ENCODE measurements at places on chromosomes 7 and 10.

DNA sequence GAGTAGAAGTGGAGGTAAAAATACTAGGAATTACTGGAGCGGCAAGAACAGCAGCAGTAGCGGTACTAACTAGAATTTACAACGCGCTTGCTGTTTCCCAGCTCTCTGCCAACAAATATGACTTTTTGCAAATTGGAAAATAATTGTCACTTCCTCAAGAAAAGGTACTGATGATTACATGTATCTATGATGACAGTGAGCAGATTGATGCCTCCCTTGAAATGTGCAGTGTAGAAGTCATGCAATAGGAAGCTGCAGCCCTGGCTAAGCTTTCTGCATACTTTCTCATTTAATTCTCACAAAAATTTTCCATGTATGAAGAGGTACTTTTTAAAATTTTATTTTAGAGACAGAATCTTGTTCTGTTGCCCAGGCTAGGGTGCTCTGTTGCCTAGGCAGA is 49.9 kb downstream of the ANK3 start:
- no peaks in the 10 kb centered on the region for H3K4me1 ChIP-seq
- H3K27me3 ChIP-seq = no peaks in the 10 kb centered on the region
- no peaks in the 10 kb centered on the region for H3K36me3 ChIP-seq
- no peak for DNase-seq

DNA sequence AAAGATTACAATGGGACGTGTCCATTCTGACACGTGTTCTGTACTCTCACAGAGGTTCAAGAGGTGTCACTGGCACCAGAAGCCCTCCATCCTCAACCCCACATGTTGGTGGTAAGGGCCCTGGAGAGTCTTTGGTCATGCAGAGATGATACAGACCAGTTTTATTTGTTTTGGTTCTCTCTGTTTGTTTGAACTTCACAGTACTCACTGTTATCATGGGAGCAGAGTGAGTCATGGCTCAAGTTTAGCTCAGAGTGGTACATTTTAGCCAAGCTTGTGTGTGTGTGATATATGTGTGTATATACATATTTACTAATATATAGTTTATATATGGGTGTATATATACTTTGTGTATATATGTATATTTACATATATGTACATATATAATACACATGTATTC is 935.6 kb downstream of the GRID1 start:
- H3K27me3 ChIP-seq = no peaks in the 10 kb centered on the region
- no peaks in the 10 kb centered on the region for H3K36me3 ChIP-seq
- no peak overlapping the region for H3K4me3 ChIP-seq

- H3K4me3 ChIP-seq = no peak overlapping the region
- no peaks in the 10 kb centered on the region for H3K27me3 ChIP-seq
- H3K36me3 ChIP-seq = no peaks in the 10 kb centered on the region
- H3K27ac ChIP-seq = no peak overlapping the region
Measured at GRCh38 chr10:34699904-34700517, 115.1 kb downstream of the PARD3 start.

DNA sequence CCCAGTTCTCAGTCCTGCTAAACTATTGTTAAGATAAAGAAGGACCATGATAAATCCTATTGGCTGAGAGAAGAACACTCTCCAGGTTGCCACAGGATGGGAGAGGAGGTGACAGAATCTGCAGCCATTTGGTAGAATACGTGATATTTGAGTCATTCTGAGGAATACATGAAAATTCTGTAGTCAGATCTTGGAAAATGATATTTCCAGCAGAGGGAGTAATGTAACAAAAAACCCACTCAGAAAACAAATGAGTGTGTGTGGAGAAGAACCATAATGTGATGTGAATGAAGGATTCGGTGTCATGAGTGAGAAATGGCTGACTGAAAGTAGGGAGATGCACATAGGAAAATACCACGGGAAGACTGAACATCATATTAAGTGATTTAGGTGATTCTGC is 128.5 kb upstream of the PFKP start:
- H3K27me3 ChIP-seq = peaks cover 52% of the 10 kb centered on the region
- H3K27ac ChIP-seq = no peak overlapping the region
- no peaks in the 10 kb centered on the region for H3K36me3 ChIP-seq
- H3K4me3 ChIP-seq = no peak overlapping the region

- no peak for DNase-seq
- peaks cover 5% of the 10 kb centered on the region for H3K4me1 ChIP-seq
- H3K4me3 ChIP-seq = no peak overlapping the region
Measured at GRCh38 chr10:63430091-63430998, 35.4 kb downstream of the JMJD1C start.

DNA sequence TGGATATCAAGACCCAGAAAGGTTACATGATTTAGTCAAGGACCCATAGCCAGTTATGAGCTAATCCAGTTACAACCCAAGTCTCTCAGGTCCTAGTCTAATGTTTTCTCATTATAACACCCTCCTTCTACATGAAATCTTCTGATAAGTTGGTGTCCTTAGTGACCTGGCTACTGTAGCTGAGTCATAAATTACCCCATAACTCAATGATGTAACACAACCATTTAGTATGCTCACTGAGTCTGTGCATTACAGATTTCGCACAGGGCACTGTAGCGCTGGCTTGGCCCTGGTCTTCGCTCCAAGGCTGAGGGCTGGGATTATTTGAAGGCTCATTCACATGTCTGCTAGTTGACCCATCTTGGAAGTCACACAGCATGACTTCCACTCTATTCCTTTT is 36.0 kb upstream of the GLCCI1 start:
- no peak overlapping the region for H3K27ac ChIP-seq
- DNase-seq = no peak
- no peaks in the 10 kb centered on the region for H3K4me1 ChIP-seq
- no peaks in the 10 kb centered on the region for H3K36me3 ChIP-seq
- H3K4me3 ChIP-seq = no peak overlapping the region

GRCh38 chr7:34761206-34761605 is 103.2 kb downstream of the NPSR1 start:
- no peak for DNase-seq
- H3K4me3 ChIP-seq = no peak overlapping the region
- no peaks in the 10 kb centered on the region for H3K36me3 ChIP-seq
- H3K27ac ChIP-seq = no peak overlapping the region
- no peaks in the 10 kb centered on the region for H3K27me3 ChIP-seq
- no peaks in the 10 kb centered on the region for H3K4me1 ChIP-seq
